CD4-positive, CD25-positive, alpha-beta regulatory T cell (primary cell): ENCODE measurements at places on chromosomes 12 and 14. TPM values are rescaled to one million over a fixed set of nuclear protein-coding genes. Genes with fewer than 3 reads are reported as not detected.
A peak's percentile ranks its signal among the peaks of the same experiment; 100 is the strongest.

The REM2 gene
- 11.1 TPM for total RNA-seq

The ARF6 gene
- 94.6 TPM for total RNA-seq

The MYRFL gene
- total RNA-seq, result not detected

The POTEM gene
- not detected for total RNA-seq

The KRT79 gene
- total RNA-seq, result not detected

The TAS2R46 gene
- total RNA-seq, result 2.8 TPM

The CHURC1 gene
- 95.3 TPM for total RNA-seq

The PZP gene
- total RNA-seq, result not detected

The PPP1R1A gene
- not detected for total RNA-seq

GRCh38 chr12:110704750-110705149 lies 15.8 kb upstream of the HVCN1 start:
- DNase-seq, result no peak

DNA sequence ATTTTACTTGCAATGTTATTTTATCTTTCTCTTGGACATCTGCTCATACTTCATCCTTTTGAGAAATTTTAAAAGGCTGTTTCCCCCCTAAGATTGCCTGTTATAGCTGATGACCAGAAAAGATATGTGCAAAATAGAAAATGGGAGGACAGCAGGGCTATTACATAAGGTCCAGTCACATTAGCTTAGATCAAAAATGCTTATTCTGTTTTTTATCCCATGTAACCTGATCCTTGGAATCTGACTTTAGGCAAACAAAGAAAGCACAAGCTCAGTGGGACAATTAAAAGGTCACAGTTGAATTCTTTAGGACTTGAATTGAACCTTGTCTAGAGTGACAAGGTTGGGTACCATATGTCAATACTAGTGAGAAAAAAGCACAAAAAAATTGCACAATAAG lies 65.1 kb upstream of the TRHDE start:
- DNase-seq, result no peak

DNA sequence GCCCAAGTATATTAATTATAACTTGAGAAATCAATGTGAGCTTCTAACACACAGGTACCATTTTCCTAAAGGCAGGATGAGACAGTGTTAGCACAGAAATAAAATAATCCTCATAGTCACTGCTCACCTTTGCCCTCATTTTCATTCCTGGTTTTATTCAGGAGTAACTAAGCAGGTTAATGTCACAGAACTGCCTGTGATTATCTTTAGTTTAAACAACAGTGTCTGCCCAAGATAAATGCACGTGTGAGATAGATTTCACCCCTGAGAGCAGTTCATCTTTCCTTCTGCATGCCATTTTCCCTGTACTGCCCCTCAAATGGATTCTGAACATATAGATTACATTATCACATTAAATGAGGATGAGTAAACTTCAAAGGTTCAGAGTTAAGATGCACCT lies 250.7 kb downstream of the RMST start:
- DNase-seq, result no peak

DNA sequence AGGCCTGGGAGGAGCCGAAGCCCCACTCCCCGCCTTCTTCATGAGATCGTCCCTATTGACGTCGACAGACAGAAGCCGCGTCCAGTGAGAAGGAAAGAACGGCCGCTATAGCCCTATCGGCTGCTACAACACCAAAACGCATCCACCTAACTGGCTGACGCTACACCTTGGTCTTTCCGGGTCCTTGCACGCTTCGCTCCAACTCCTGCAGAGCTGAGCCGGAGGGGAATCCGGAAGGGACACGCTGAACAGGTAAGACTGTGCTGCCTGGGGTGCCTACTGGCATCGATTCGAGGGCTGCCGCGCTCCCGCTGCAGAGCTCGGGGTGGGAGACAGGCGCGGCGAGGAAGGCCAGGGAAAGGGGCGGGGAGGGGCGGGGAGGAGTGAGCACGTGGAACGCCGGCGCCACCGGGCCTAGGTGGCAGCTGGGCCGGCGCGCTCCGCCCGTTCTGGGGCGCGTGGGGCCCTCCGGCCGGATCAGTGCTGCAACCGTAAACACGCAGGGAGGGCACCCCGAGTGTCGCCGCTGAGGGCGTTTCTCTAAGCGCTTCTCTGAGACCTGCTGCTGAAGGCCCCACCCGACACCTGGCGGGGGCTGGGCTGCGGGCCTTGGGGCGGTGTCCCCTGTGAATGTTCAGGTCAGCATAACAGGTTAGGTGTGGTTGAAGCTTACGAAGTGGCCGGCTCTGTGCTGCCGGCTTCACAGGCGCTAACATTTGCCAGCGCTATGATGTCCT lies at the start of gene DCAF4:
TSS of gene DCAF4 (plus strand) at position 173 of the 737 bp plus-strand sequence. CDS start 11,515 bp downstream, outside the sequence.
- peak; percentile 89 for DNase-seq

DNA sequence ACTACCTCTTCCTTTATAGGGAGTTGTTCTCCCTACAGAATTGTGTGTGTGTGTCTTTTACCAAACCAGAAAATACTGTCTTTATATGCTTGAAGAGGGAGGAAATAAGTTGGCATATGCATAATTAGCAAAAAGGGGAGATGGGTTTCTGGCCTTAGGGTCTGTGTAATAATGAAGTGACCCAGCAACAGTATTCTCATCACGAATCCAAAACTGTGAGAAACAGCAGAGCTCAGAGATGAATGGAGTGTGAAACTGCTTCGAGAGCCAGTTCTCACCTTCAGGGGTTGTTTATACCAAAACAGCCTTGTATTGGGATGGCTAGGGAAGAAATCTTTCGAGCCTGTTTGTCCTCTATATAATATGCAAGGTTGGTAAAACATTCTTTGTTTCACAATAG lies 227.5 kb downstream of the MON2 start:
- DNase-seq, result no peak

GRCh38 chr14:65229748-65230728 lies 127.7 kb upstream of the MAX start:
- DNase-seq, result peak; percentile 51

DNA sequence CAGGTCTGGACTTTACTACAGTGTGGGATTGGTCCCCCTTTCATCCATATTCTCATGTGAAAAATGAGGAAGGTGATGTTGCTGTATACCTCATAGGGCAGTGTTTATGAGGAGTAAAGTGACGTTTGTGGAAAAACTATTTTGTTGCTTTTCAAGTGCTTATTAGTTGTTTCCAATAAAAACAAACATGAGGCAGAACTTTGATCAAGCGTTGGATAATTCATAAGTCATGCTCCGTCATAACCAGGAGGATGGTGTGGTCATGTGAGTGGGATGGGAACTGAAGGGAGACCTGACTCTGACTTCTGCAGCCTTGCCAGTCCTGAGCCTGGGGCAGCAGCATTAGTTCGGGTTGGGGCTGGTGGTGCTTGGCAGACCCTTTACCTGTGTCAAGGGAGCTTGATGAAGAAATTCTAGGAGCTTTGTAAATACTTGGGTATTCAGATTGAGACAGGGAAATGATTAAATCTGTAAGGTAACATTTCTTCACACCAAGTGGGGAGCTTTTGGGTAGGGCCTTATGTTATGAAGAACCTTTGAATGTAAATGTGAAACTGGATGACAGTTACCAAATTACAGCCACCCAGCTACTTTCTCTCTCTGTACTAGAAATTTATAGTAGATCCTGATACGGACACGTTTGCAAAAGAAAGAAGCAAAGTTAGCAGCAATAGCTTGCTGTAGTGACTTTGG lies 462.4 kb upstream of the RGS6 start:
- DNase-seq, result no peak

- no peak for DNase-seq
Measured at GRCh38 chr12:1811948-1812291, 8.4 kb upstream of the LRTM2 start.

GRCh38 chr14:33561488-33562175 lies 389.2 kb downstream of the EGLN3 start:
- no peak for DNase-seq

DNA sequence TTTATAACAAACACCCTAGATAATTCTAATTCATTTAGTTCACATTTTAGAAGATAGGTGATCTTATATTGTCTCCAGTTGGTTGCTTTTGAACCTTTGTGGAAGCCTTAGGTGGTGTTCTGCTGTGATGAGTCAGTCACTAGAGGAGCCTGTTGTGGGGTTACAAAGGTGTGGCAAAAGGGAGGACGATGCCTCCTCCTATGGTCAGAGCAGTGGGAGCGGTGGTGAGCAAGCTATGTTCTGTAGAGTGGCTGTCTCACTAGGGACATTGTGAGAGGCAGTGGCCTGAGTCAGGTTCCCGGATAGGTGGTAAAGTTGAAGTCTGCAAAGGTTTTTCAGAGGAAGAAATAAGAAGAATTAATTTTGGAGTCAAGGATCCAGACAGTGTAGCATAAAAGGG lies 71.6 kb upstream of the USP44 start:
- no peak for DNase-seq

DNA sequence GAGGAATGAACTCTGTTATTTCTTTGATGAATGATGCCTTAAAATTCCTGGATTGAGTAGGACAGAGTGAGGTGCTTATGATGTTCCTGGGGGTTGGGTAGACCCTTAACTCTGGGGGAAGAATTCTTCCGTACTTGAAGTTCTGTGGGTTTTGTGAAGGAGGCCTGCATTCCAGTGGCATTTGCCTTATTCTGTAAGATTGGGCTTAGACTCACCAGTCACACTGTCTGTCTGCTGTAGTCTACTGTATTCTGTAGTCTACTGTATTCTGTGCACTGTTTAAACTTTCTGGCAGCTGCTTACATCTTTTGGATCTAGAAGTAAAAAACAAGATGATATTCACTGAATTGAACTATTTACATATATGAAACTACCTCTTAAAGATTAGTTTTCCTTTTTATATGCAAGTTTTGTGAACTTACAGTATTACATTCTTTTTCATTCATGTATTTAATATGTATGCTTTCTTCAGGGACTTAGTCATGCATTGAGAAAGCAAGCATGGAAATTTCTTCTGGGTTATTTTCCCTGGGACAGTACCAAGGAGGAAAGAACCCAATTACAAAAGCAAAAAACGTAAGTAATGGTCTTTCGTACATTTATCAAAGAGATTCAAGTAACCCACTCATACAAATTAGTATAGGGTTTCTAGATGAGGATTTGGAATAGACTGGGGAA lies 42.3 kb upstream of the TPH2 start:
- no peak for DNase-seq

GRCh38 chr12:64825143-64826021 lies 935 bp downstream of the TBC1D30 start:
- no peak for DNase-seq

GRCh38 chr14:72182708-72183432 lies 250.6 kb downstream of the RGS6 start:
- DNase-seq, result no peak

GRCh38 chr12:125487336-125487735 lies 422.1 kb downstream of the AACS start:
- DNase-seq, result no peak

DNA sequence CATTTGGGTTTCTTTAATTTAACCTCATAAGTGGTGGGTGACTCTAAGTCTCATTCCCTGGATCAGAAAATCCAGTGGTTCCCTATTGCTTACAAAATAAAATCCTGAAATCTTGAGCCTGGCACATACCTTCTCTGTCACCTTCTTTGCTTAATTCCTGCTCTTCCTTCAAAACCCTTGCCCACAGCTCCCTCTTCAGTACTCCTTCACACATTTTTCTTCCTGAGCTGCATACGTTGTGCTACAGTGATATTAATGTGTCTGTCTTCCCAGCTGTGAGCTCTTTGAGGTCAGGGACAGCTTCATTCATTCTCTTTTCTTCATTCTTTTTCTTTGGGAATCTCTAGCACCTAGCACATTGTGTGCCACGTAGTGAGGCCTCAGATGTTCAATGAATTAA lies 9.5 kb downstream of the TSPAN11 start:
- no peak for DNase-seq

GRCh38 chr12:94761559-94761958 lies 111.2 kb upstream of the TMCC3 start:
- no peak for DNase-seq

GRCh38 chr12:28500373-28501024 lies 310.2 kb downstream of the CCDC91 start:
- no peak for DNase-seq

- DNase-seq, result no peak
Measured at GRCh38 chr14:50607761-50608160, 47.8 kb downstream of the ATL1 start.

GRCh38 chr14:73176685-73177084 lies 40.4 kb downstream of the PSEN1 start:
- DNase-seq, result no peak

GRCh38 chr14:104171029-104171697 lies 32.8 kb downstream of the KIF26A start:
- no peak for DNase-seq
